Caco-2 (cell line): ENCODE measurements at places on chromosomes 4 and X. TPM values are rescaled to one million over a fixed set of nuclear protein-coding genes. Genes with fewer than 3 reads are reported as not detected.

- DNase-seq: peak; percentile 71
These were observed 18.2 kb upstream of the ABLIM2 start for GRCh38 chr4:8176547-8177399.

The TRIM61 gene
- not detected in 2 replicates for total RNA-seq

GRCh38 chr4:4200624-4201023, 26.1 kb downstream of the OTOP1 start:
- no peak for DNase-seq

The MTCP1 gene
- total RNA-seq: 11.3 and 11.7 TPM in 2 replicates

DNA sequence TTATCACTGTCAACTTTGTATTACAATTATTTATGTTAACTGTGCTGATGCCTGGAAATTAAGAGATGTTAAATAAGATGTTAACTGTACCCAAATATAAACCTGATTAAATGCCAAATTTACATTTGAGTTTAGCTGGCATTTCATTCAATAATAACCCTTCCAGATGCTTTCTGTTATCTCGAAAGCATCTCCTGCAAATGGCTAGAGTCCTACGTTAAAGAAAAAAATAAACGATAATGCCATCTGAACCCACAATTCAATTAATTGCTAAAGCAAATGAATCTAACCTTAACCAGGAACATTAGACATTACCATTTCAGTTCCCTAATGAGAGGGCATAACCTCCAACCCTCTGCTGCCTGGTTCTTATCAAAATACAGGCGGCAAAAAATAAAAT, 145.0 kb downstream of the ADAMTS3 start:
- no peak for DNase-seq

DNA sequence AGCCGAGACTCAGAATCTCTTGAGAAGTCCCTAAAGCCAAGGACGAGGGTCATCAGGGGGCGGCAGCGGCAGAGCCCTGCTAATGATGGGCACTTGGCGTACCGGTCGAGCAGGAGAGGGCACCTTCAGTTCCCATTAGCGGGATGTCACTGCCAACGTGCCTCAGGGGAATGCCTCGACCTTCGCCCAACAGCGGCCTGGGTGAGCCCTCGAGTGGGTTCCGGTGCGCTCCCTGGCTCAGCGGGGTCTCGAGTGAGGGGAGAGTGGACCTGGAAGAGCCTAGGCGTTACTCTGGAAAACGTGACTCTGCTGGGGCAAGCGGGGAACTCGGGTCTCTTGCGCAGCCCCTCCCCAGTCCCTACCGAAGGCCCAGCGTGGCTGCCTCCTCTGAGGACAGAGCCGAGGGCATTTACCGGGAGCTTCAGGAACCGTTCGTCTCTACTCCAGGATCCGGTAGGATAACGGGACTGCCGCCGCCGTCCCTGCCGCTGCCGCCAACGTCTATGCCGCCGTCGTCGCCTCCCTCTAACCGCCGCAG, 36.9 kb downstream of the PGRMC1 start:
- no peak for DNase-seq

The SULT1E1 gene
- 0.43 and 0.86 TPM in 2 replicates for total RNA-seq

- no peak for DNase-seq
These were observed 542.8 kb downstream of the GALNTL6 start for GRCh38 chr4:172356016-172356415.

- no peak for DNase-seq
These were observed 37.2 kb downstream of the CXXC4 start for GRCh38 chr4:104457308-104457981.

- no peak for DNase-seq
These were observed 15.5 kb downstream of the NAT8L start for GRCh38 chr4:2074588-2074987.

- DNase-seq: no peak
These were observed 350.8 kb downstream of the PDGFC start for GRCh38 chr4:156620786-156621185.

DNA sequence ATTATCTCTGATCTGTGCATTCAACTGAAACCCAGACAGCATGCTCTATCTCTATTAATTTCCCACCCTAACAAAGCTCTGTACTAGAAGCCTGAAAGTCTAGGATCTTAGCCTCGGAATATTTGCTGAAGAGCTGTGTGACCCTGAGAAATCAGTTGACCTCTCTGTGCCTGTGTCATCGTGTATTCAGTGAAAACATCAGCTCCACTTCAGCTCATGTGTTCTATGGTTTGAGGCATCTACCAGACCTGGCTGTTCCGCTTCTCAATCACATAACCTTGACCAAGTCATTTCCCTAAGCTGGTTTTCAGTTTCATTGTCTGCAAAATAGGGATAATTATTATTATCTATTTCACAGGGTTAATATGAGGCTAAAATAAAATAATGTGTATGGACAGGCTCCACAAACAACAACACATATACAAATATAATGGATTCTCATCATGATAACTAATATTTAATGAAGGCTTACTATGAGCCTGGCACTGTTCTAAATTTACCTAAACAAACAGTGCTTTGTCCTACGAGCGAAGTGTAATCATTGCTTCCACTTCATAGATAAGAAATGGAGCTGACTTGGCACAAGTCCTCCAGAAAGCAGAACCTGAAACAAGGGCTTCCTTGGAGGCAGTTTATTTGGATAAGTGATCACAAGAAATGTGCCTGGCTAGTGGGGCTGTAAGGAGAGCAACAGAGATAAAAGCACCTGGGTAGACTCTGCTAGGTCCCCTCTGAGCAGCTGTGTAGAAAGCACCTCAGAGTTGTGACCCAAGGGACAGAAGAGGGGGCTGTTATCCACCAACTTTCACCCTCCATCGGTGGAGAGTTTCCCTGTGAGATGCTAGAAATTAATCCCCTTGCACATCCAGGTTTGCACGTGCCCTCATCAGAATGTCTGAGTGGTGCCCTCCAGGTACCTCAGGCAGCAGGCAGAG, 356.9 kb downstream of the RAB28 start:
- no peak for DNase-seq

DNA sequence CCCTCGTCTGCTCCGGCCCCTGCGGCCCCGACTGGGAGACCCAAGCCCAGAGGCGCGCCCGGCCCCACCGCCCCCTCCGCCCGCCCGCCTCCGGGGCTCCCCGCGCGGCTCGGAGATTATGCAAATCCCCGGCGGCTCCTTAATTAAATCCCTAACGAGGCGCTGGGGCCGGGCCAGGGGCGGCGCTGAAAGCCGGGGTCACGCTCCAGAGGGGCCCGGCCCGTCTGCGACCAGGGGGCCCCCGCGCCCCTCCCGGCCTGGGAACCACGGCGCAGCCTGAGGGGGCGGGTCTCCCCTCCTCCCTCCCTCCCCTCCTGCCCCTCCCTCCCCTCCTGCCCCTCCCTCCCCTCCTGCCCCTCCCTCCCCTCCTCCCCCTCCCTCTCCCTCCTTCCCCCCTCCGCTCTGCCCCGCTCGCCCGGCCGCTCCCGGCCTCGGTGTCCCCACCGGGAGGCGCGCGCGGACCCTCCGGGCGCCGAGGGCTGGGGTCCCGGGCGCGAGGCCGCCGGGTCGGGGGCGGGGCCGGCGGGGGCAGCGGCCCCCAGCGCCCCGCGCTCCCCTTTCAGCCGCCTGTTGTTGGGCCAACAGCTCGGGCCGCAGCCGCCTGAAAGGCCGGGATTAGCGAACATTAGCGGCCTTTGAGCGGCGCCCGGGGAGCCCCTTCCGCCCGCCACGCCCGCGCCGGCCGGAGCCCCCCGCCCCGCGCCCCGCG, 25.9 kb upstream of the FGFR3 start:
- peak; percentile 81 for DNase-seq

GRCh38 chr4:150827226-150827625, 187.9 kb downstream of the LRBA start:
- DNase-seq: no peak

DNA sequence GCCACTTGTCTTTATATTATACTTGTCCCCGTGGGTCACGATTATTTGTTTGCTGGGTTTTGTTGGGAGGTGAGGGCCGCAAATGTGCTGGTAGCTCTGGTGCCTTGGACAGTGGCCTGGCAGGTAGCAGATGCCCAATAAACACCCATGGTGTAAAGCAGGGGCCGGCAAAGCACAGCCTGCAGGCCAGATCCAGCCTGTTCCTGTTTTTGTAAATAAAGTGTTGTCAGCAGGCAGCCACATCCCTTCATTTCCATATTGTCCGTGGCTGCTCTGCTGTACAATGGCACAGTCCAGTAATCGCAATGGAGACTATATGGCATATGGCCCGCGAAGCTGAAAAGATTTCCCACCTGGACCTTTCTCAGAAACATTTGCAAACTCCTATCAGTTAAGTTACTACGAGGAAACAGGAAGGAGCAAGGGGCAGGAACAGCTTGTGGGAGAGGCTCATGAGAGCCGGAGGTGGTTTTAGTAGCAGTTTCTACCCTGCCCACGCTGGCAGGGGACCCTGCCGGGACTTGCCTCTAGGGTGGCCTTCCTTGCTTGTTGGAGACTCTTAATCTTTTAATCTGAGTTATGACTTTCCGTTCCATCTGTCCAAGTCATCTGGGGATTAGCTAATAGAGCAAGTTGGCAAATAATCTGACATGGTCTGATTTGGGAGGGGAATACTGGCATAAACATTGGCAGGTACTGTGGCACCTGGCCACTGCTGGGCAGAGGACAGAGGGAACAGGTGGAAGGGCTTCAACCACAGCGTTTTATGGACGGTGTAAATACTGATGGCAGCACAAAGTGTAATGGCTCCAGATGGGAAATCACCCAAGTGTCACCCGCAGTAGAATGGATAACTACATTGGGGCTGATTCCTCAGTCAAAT, 19.6 kb downstream of the CLCN4 start:
- DNase-seq: no peak

The HELT gene
- total RNA-seq: not detected in 2 replicates

The IL9R gene
- total RNA-seq: 0.44 TPM in 1 of 2 replicates, not detected in the other

- DNase-seq: no peak
These were observed 129.9 kb upstream of the ATOH1 start for GRCh38 chr4:93698686-93699085.

- no peak for DNase-seq
These were observed 96.7 kb upstream of the MXRA5 start for GRCh38 chrX:3443184-3443583.

The UCP1 gene
- total RNA-seq: 0.51 and 0.54 TPM in 2 replicates

GRCh38 chr4:8101213-8102075, 57.2 kb downstream of the ABLIM2 start:
- peak; percentile 13 for DNase-seq

- no peak for DNase-seq
These were observed 18.8 kb upstream of the FAM47E start for GRCh38 chr4:76232681-76233080.

The CXCL8 gene
- total RNA-seq: 0.18 TPM in 1 of 2 replicates, not detected in the other

- DNase-seq: no peak
These were observed 2.2 kb upstream of the SRD5A3 start for GRCh38 chr4:55343887-55344286.

The YY2 gene
- total RNA-seq: 3.7 and 3.9 TPM in 2 replicates

DNA sequence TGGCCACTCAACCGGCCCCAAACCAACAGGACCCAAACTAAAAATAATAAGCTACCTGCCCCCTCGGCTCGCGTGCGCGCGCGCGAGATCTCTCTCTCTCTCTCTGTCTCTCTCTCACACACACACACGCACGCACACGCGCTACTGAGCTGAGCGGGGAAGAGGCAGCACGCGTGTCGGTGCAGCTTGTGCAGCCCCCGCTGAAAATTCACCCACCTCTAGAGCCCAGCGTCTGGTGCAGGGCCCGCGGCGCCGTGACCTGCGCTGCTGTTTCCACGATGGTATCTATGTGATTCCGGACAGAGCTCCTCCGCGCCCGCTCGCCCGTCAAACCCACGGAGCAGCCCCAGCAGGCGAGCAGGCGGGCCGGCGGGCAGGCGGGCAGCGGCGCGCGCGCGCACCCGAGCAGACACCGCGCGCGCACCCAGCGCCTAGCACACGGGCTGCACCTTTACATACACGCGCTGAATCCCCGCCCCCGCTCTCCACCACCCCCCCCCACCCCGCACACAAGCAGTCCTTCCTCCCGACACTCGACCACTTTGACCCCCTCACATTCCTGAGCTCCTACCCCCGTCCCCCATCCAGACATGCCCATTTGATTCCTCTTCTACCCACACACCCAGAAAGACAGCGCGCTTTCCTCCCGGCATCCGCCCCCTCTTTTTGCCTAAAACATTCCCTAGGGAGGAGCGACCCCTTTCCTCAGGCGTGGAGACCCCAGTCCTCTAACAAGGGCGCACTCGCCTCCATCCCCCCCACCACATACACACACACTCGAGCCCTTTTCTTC, 1.0 kb downstream of the SLITRK4 start:
- DNase-seq: no peak

- DNase-seq: no peak
These were observed 135.5 kb downstream of the ARHGAP24 start for GRCh38 chr4:85610450-85610849.

GRCh38 chr4:94889946-94890345, 132.2 kb downstream of the BMPR1B start:
- no peak for DNase-seq

DNA sequence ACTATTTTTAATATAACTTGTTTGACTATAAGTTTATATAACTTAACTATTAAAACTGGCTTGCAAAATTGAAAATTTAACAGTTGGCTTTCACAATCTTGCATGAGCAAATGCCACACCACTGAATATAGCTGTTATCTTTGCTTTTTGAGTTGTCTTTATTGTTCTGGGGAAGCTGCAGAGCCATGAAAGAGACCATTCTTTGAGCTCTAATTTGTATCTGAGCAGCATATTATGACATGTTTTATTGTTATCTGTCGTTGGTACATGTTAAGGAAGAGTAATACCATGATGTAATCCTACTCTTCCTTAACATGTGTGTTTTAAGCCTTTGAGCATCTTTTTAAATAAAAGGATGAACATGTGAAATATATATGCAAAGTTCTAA, 97.1 kb upstream of the ANK2 start:
- no peak for DNase-seq
